GM12878 (cell line): ENCODE measurements at places on chromosomes 11 and 22. TPM values are rescaled to one million over a fixed set of nuclear protein-coding genes. Genes with fewer than 3 reads are reported as not detected.

The DAGLA gene
- 0.05 TPM in 1 of 2 replicates, not detected in the other for total RNA-seq

The GPHA2 gene
- total RNA-seq, result not detected in 2 replicates

- no peaks in the 10 kb centered on the region; the same call in 1 of the 2 replicates for H3K36me3 ChIP-seq
- H3K27me3 ChIP-seq, result no peaks in the 10 kb centered on the region
- peaks cover 50% of the 10 kb centered on the region for H3K4me1 ChIP-seq
- H3K4me3 ChIP-seq, result peak overlapping the region; percentile 52; the same call in 1 of the 2 replicates
- H3K27ac ChIP-seq, result peak overlapping the region; percentile 15; the same call in 1 of the 2 replicates
- peak; percentile 83 for DNase-seq
Measured at GRCh38 chr11:35146074-35146521, 7.1 kb downstream of the CD44 start.

GRCh38 chr11:116948391-116948790 is 111.0 kb upstream of the APOA1 start:
- H3K27me3 ChIP-seq, result no peaks in the 10 kb centered on the region
- no peak overlapping the region for H3K27ac ChIP-seq
- no peak for DNase-seq
- H3K36me3 ChIP-seq, result peaks cover 4% of the 10 kb centered on the region

GRCh38 chr11:10646005-10646404 is 47.5 kb downstream of the IRAG1 start:
- H3K36me3 ChIP-seq, result no peaks in the 10 kb centered on the region
- H3K27me3 ChIP-seq, result no peaks in the 10 kb centered on the region
- H3K4me3 ChIP-seq, result no peak overlapping the region
- peaks cover 17% of the 10 kb centered on the region for H3K4me1 ChIP-seq

DNA sequence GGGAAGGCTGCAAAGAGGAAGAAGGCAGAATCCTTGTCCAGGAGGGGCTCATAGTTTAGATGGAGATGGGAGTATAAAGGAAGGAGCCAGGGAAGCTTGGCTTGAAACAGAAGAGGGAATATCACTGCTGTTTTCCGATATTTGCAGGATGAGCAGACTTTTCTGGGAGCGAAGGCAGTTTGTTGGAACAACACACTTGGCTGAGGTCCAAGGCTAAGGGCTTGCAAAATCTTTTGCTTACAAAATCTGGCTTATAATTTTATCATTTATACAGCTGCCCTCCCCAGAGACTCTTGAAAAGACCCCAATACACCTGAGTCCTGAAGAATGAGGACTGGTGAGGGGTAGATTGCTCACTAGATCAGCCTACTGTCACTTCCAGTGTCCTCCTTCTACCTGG is 174.8 kb downstream of the NELL1 start:
- no peak overlapping the region for H3K27ac ChIP-seq
- no peaks in the 10 kb centered on the region for H3K36me3 ChIP-seq
- DNase-seq, result no peak
- H3K27me3 ChIP-seq, result no peaks in the 10 kb centered on the region
- H3K4me1 ChIP-seq, result no peaks in the 10 kb centered on the region

DNA sequence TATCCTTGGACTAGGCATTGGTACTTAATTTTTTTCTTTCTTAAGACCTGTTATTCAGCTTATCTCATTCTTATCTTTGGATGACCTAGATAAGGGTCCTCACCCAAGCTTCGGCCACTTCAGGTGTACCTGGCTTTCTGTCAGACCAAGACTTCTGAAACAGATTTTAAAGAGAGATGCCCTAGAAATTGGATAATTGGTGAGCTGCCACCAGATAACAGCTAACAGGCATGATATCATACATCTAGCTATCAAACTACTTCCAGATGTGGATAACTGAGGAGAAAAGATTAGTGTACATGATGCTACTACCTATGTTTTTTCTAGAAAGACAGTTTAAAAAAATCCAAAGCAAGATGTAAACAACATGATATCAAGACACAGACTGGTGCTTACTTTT is 52.9 kb downstream of the FZD4 start:
- no peaks in the 10 kb centered on the region for H3K36me3 ChIP-seq
- no peaks in the 10 kb centered on the region; the same call in 1 of the 2 replicates for H3K27me3 ChIP-seq
- no peaks in the 10 kb centered on the region for H3K4me1 ChIP-seq
- no peak overlapping the region for H3K27ac ChIP-seq
- H3K4me3 ChIP-seq, result no peak overlapping the region
- no peak for DNase-seq
